ENCODE measurements at places on chromosomes 5 and 9. TPM values are rescaled to one million over a fixed set of nuclear protein-coding genes. Genes with fewer than 3 reads are reported as not detected.
A peak's percentile ranks its signal among the peaks of the same experiment; 100 is the strongest.

- H3K36me3 ChIP-seq: no peaks in the 10 kb centered on the region
- H3K4me1 ChIP-seq: no peaks in the 10 kb centered on the region
- H3K27ac ChIP-seq: no peak overlapping the region
- H3K27me3 ChIP-seq: no peaks in the 10 kb centered on the region
- no peak for DNase-seq
These were observed 1407.8 kb upstream of the C9orf72 start for GRCh38 chr9:28981129-28981528.

- H3K27ac ChIP-seq: no peak overlapping the region
- no peaks in the 10 kb centered on the region for H3K4me1 ChIP-seq
- H3K36me3 ChIP-seq: no peaks in the 10 kb centered on the region
- no peak overlapping the region for H3K4me3 ChIP-seq
- no peaks in the 10 kb centered on the region for H3K27me3 ChIP-seq
These were observed 1084.4 kb upstream of the WWC1 start for GRCh38 chr5:167207081-167207480.

GRCh38 chr9:80156756-80157472 lies 585.1 kb downstream of the TLE4 start:
- no peaks in the 10 kb centered on the region for H3K27me3 ChIP-seq
- DNase-seq: no peak
- peaks cover 4% of the 10 kb centered on the region for H3K4me1 ChIP-seq
- H3K36me3 ChIP-seq: no peaks in the 10 kb centered on the region
- no peak overlapping the region for H3K4me3 ChIP-seq

DNA sequence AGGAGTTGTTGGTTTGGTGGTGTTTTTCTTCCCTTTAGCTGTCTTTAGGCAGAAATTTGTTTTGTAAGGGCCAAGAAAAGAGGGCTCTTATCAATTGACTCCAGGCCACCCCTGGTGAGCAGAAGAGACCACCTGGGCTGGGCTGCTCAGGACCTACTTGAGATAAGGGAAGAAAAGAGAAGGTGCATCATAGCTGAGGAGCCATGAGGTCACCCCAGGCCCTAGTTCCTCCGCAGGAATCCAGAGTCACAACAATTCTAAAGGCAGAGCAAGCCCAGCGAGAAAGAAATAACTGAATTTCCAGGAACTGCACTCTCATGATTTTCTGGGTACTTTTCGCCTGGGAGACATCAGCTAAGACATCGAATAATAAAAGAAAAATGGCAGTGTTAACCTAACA lies 34.9 kb downstream of the RFK start:
- DNase-seq: no peak
- H3K4me3 ChIP-seq: no peak overlapping the region
- H3K4me1 ChIP-seq: no peaks in the 10 kb centered on the region
- no peak overlapping the region for H3K27ac ChIP-seq

DNA sequence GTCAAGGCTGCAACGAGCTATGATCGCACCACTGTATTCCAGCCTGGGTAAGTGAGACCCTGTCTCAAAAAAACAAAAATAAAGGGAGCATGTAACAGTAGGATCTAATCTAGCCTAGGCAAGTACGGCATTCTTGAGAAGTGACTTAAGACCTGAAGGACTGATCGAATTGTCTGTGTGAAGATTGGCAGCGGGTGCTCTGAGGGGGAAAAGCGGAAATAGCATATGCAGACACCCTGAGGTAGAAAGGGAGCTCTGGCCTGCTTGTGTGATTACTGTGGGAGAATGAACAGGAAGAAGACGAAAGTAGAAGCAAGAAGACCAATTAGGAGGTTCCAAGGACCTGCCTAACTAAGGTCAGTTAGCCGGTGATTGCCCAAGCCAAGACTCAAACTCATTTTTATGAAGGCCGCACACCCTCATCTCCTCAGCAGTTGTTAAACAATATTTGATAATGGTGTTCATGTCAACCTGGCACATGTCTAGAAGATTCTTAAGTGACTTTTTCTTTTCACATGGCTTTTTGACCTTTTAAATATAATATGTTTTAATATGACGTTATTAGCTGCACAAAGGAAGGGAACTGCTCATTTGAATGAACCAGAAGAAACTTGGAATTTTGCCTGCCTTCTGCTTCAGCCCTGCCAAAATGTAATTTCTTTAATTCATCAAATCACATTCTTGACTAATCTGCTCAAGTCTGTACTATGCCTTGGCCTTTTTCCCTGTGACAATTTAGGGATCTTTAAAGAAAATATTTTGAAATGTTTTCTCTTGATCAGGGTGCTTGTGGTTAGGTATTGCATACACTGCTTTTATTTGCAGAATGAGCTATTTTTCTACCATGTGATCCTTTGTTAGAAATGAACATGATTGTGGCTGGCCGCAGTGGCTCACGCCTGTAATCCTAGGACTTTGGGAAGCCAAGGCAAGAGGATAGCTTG lies 289.2 kb upstream of the DMRT1 start:
- H3K27ac ChIP-seq: no peak overlapping the region
- H3K27me3 ChIP-seq: no peaks in the 10 kb centered on the region
- H3K4me1 ChIP-seq: peaks cover 6% of the 10 kb centered on the region
- DNase-seq: no peak
- no peaks in the 10 kb centered on the region for H3K36me3 ChIP-seq
- H3K4me3 ChIP-seq: no peak overlapping the region

DNA sequence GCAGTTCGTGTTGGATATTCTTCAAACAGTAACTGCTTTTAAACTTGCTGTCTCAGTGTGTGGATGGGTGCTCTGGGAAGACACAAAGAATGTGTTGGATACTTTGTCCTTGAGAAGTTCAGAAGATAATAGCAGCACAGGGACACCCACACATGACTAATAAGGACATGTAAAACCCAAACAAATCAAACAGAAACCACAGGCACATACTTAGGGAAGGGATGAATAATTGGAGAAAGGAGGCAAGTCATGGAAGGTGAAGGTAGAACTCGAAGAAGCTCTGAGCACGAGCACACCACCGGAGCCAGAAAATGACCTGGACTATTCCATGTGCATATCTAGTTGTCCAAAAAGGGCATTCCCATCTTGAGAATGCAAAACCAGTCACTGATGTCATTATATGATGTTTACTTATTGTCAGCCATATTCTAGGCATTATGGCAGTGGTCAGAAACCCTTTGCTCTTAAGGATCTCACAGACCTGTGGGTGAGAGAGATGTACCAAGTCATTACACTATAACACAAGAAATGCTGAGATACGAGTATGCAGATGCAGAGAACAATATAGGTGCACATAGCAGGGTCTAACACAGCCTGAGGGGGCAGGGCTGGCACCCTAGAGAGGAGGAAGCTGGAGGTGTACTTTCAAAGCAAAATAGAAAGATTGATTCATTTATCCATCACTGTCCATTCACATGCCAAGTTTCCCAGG lies 152.9 kb downstream of the PIK3R1 start:
- peak; percentile 3 for DNase-seq
- H3K27me3 ChIP-seq: no peaks in the 10 kb centered on the region
- no peaks in the 10 kb centered on the region for H3K36me3 ChIP-seq

DNA sequence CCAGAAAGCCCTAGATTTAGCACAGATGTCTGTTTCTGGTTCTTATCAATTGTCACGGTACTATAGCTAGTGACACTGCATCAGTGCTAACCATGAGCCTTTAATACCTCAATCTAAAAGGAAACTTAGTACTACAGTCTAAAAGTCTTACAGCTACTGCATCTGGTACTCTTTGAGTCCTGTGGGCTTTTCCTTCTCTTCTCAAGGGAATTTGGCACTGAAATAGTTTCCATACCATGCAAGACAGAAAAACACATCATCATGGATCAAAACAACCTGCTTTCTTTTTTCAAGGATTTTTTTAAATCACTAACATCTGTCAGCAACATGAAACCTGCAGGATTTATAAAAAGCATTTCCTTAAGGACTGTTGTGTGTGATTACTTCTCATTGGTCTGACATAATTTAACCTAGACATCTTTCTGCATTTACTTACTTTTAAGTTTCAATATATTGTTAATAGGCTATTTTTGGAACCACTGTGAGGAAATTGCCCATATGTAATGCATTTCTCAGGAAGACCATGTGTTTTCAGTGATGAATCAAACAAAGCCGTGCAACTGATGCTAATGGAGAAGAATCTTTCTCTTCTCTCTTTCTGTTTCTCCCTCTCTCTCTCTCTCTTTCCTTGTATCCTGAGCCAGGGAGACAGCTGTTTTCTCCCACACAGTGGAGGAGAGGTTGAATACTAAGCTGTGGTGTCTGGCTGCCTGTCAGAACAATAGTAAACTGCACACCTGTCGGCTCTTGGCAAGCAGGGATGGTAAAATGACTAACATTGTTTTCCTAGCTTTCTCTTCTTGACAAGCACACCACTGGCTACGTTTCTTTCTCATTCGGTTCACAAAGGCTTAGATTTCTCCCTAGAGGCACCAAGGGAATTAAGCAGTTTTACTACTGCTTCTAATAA lies 273.4 kb downstream of the CSNK1G3 start:
- no peak overlapping the region for H3K27ac ChIP-seq
- H3K4me3 ChIP-seq: no peak overlapping the region
- H3K27me3 ChIP-seq: no peaks in the 10 kb centered on the region
- peaks cover 10% of the 10 kb centered on the region for H3K4me1 ChIP-seq
- H3K36me3 ChIP-seq: no peaks in the 10 kb centered on the region

GRCh38 chr9:9750719-9751118 lies 862.1 kb downstream of the PTPRD start:
- H3K27ac ChIP-seq: no peak overlapping the region
- no peak overlapping the region for H3K4me3 ChIP-seq
- H3K27me3 ChIP-seq: no peaks in the 10 kb centered on the region
- H3K36me3 ChIP-seq: no peaks in the 10 kb centered on the region

Gene C9
- total RNA-seq: not detected

- H3K4me3 ChIP-seq: no peak overlapping the region
- H3K27me3 ChIP-seq: no peaks in the 10 kb centered on the region
- no peak overlapping the region for H3K27ac ChIP-seq
- no peak for DNase-seq
- no peaks in the 10 kb centered on the region for H3K36me3 ChIP-seq
- no peaks in the 10 kb centered on the region for H3K4me1 ChIP-seq
These were observed 21.4 kb upstream of the HAVCR1 start for GRCh38 chr5:157080286-157080685.

GRCh38 chr5:173866858-173867679 lies 21.1 kb upstream of the CPEB4 start:
- peak overlapping the region; percentile 80 for H3K27ac ChIP-seq
- peaks cover 27% of the 10 kb centered on the region for H3K4me1 ChIP-seq
- no peak for DNase-seq
- no peaks in the 10 kb centered on the region for H3K27me3 ChIP-seq
- H3K36me3 ChIP-seq: no peaks in the 10 kb centered on the region

DNA sequence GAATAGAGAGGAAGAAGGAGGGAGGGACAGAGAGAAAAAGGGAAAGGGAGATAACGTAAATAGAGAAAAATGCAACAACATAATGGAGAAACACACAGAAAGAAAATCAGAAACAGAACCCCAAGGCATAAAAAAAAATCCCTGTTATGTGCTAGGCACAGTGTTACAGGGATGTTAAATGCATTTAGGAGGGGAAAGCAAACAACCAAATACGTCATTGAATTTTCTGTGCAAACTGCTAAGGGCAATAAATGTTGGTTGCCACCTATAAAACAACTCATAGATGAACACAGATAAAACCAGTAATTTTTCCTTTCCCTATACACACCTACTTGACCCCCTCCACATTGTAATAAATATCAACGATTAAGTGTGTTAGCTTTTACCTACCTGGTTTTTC lies 51.3 kb upstream of the ASTN2 start:
- no peak overlapping the region for H3K4me3 ChIP-seq
- no peaks in the 10 kb centered on the region for H3K27me3 ChIP-seq
- no peak overlapping the region for H3K27ac ChIP-seq
- no peaks in the 10 kb centered on the region for H3K4me1 ChIP-seq
- no peak for DNase-seq

GRCh38 chr5:133877351-133878235 lies 90.8 kb downstream of the C5orf15 start:
- no peaks in the 10 kb centered on the region for H3K36me3 ChIP-seq
- no peak overlapping the region for H3K4me3 ChIP-seq
- no peak for DNase-seq
- no peaks in the 10 kb centered on the region for H3K27me3 ChIP-seq
- peaks cover 36% of the 10 kb centered on the region for H3K4me1 ChIP-seq

GRCh38 chr9:6134661-6135180 lies 80.9 kb upstream of the IL33 start:
- peak; percentile 59 for DNase-seq
- H3K4me1 ChIP-seq: peaks cover 26% of the 10 kb centered on the region
- H3K36me3 ChIP-seq: no peaks in the 10 kb centered on the region
- no peaks in the 10 kb centered on the region for H3K27me3 ChIP-seq
- no peak overlapping the region for H3K4me3 ChIP-seq
- H3K27ac ChIP-seq: peak overlapping the region; percentile 76

- peak; percentile 52 for DNase-seq
- no peak overlapping the region for H3K4me3 ChIP-seq
- peaks cover 67% of the 10 kb centered on the region for H3K4me1 ChIP-seq
- no peaks in the 10 kb centered on the region for H3K27me3 ChIP-seq
These were observed 46.8 kb downstream of the ITGA2 start for GRCh38 chr5:53035868-53036381.

- peaks cover 29% of the 10 kb centered on the region for H3K4me1 ChIP-seq
- H3K4me3 ChIP-seq: no peak overlapping the region
- no peaks in the 10 kb centered on the region for H3K36me3 ChIP-seq
- peak; percentile 97 for DNase-seq
- H3K27ac ChIP-seq: peak overlapping the region; percentile 27
- H3K27me3 ChIP-seq: no peaks in the 10 kb centered on the region
These were observed 116.1 kb upstream of the RASA1 start for GRCh38 chr5:87151547-87151946.

Gene PTGS1
- 0.44 TPM for total RNA-seq

Gene FOXD4L5
- total RNA-seq: 0.04 TPM

Gene PCDHB4
- 0.07 TPM for total RNA-seq

DNA sequence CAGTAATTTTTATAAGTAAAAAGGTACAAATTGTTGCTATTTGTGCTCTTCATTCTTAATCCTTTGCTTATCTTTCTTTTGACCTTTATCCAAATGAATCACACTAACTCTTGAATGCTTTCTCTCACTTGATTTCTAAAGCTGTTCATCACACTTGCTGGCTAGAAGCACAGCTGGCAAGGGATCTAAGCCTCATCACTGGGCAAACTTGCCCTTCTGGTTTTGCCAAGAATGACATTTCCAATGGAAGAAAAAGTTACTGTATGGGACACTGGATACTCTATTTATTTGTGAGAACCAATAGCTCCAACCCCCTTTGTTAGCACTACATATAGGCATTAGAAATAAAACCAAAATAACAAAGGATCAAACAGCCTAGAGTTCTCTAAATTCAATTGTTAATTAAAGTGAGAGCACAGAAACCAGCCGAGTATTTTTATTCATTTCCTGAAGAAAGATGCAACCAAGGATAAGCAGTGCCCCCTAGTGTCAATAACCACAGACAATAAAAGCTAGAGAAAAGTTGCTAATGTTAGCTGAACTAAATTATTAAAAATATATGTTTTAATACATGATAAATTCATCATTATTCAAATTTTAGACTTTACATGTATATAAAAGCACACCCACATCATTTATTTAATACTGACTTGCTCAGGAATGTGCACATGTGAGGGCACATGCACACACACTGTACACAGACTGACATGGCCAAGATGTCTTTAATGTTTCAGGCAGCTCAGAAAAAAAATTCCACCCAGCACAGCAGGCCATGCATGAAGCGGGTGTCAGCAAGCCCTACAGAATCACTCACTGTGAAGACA lies 59.8 kb upstream of the POU5F2 start:
- H3K4me1 ChIP-seq: peaks cover 16% of the 10 kb centered on the region
- H3K36me3 ChIP-seq: no peaks in the 10 kb centered on the region
- H3K4me3 ChIP-seq: peak overlapping the region; percentile 36
- H3K27ac ChIP-seq: no peak overlapping the region
- no peaks in the 10 kb centered on the region for H3K27me3 ChIP-seq
- peak; percentile 90 for DNase-seq

Gene SLC22A4
- total RNA-seq: 3.4 TPM

Measured in PC-3 (cell line).